ENCODE measurements at places on chromosomes 2 and 18.
A peak's percentile ranks its signal among the peaks of the same experiment; 100 is the strongest.

GRCh38 chr18:23568281-23569138 is 17.8 kb downstream of the NPC1 start:
- DNase-seq, result no peak

DNA sequence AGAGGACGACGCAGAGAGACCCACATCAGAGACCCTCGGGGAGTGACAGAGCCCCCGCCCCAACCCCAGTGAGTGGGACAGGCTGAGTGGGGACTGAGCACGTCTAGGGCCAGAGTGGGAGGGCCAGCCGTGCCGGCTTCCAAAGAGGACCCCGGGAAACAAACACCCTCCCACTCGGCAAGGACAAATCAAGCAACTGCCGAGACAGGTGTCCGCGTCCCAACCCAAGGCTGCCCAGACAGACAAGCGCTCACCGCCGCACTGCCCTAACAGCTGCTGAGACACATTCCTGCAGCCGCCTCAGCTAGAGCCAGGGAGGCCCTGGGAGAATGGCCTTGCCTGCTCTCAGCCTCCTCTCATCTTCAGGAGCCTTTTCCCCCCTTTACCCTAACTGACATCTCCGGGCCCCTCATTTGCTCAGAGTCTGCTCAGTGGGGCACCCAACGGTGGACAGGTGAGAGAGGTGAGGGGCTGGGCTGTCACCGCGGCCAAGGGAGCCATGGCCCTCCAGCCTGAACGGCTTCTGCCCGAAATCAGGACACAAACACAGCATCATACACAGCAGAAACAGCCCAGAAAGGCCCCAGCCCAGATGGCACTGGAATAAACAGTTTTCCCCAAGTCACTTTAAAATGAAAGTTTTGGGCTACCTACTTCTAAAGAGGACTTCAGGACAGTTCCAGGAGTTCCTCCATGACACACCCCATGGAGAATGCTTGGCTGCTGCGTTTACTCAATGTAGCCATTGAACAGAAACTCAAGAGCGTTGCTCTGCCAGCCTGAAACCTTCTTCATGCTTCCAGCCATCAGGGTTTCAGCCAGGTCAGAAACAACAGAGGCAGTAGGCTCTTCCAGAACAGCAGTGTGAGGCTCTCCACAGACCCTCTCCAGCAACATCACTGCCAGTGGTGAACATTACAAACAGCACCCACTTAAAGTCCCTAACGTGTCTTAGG is 23.6 kb downstream of the SLC66A2 start:
- no peak for DNase-seq

- no peak for DNase-seq
Measured at GRCh38 chr18:28884304-28884703, 707.4 kb upstream of the CDH2 start.

GRCh38 chr2:70141902-70142589 is 48.8 kb downstream of the C2orf42 start:
- peak; percentile 71 for DNase-seq

- DNase-seq, result no peak
Measured at GRCh38 chr2:71583876-71584275, 130.5 kb downstream of the DYSF start.

- DNase-seq, result peak; percentile 65
Measured at GRCh38 chr2:48600204-48600813, 17.3 kb upstream of the GTF2A1L start.

- DNase-seq, result no peak
Measured at GRCh38 chr18:37483221-37483971, 82.2 kb downstream of the CELF4 start.

- DNase-seq, result no peak
Measured at GRCh38 chr2:126512026-126512425, 143.9 kb upstream of the GYPC start.

DNA sequence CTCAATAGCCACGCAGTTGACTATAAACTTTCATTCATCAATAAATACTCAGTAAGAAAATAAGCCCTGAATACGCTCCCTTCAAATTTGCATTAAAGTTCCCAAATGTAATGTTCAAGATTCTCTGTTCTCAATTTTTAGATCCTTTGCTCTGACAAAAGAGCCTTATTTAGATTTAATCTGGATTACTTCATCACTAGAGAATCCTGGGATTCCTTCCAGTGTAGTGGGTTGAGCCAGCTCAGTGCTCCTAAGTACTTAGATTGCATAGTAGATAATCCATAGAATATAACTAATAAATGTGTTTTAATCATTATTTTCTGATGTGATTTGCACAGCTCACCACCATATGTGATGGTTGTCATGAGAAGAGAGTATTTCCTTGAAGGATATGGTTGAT is 1286.2 kb downstream of the SUCLG1 start:
- no peak for DNase-seq

GRCh38 chr2:221106241-221106640 is 465.9 kb downstream of the EPHA4 start:
- no peak for DNase-seq

- no peak for DNase-seq
Measured at GRCh38 chr2:201135386-201135785, 19.4 kb downstream of the CFLAR start.

DNA sequence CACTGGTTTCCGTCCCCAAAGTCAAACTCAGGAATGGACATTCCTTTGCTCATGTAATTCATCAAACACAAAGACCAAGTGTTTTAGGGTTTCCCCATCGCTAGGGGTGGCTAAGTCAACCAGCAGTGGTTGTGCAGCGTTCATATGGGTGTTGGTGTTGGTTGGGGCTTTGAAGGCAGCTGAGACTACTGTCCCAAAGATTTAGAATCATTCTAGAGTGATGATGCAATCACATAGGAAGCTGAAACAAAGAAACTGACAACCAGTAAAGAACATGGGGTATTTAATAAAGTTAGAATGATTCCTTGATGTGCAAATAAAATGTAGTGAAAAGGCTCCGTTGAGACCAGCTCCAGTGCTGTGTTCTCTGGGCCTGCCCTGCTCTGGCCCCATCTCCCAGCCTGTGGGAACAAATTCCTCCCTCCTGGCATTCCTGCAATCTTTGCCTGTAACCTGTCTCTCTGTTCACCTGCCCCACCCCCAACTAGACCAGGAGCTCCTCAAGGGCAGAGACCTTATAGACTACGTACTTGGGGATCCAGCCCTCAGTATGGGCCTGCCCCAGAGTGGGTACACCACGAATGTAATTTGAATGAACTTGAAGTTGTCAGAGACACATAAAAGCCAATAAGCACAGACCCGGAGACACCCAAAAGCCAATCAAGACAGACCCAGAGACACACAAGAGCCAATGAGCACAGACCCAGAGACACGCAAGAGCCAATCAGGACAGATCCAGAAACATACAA is 191.7 kb upstream of the TWIST2 start:
- DNase-seq, result no peak

DNA sequence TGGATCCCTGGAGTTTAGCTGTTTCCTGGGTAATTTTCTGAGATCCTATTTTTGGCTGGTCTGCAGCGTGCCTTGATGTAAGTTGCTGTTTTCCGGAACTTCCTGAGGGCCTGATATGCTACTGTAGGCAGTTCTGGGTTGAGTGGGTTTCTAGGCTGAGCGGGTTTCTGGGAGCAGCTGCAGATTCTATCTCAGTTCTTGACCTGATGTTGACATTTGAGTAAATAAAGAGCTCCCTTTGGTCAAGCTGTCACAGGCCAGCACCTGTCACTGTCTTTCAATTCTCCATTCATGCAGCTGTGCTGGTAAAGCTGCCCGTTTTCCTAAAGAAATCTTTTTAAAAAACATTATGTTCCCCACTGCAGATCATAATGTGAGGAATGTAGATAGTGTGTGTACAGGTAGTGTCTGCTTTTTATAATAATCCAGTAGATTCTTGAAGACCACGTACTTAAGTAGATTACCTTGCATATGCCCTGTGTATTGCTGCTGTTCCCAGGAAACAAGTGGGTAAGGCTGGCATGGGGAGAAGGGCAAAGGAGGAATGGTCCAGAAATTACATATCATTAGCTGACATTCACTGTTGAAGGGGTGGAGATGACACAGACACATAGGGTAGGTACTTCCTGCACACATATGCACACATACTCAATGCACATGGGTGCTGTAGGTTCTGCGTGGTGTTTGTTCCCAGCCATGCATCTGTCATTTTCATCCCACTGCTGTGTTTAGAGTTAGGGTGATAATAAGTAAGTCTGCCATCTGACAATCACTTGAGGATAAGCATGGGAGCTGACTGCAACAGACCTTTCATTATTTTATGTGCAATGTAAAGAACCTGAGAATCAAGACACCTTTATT is 25.9 kb downstream of the CD28 start:
- no peak for DNase-seq

DNA sequence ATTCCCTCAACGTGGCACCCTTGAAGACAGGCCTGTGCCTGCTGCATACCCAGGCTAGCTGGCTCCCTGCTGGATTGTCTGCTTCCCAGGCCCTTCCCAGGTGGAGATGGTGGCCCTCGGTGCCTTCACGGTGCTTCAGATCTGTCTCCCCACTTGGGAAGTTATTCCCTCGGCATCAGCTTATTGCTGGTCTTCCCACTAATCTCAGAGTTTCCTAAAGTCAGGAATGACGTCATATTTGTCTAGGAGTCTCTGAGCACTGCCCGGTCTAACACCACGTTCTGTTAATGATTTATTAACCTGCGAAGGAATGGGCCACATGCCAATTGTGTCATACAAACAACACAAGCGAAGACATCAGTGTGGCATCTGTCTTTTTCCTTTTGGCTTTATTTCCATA is 269.8 kb upstream of the ID2 start:
- DNase-seq, result no peak

- DNase-seq, result no peak
Measured at GRCh38 chr2:26555246-26556133, 77.6 kb upstream of the OTOF start.

DNA sequence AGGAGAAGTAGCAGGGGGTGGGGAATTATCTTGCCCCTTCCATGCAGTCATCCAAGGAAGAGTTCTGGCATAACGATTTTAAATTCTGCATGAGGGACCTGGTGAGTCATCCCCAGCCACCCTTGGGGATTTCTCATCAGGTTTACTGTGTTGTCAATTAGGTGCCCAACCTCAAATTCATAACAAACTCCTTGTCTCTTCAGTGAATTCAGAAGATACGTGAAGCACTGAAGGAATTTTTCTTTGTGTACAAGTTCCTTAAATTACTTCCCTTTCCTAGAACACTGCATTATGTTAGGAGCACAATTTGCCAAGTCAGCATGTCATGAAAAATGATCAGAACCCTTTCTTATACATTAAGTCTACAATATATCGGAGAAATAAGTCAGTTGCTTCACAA is 70.8 kb upstream of the NOSTRIN start:
- no peak for DNase-seq

DNA sequence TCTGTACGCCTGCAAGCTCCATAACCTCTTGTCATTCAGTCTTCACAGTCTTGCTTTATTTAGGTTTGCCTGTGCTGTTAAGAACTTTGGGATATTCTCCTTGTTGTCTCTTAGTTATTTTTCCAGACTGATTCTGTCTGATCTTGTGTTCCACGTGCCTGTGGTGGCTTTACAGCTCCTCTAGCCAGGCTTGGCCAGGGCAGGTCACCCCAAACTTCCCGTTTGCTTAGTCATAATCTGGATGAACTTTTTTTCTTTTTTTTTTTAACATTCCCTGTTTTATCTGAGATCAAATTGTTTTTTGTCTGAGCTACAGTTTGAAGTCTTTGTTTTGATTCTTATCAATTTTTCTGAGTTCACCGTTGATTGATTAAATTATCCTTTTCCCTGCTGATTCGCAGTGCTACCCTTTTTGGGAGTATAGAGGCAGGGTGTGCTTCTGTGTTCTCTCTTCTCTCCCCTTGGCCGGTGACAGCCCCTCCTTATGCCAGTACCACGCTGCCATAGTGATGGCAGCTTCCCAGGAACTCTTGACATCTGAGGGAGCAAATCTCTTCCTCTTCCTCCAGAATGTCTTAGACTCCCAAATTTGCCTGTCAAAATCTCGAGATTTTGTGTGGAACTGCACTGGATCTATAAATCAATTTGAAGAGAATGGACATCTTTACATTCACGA is 2.5 kb downstream of the SP100 start:
- no peak for DNase-seq

GRCh38 chr18:6994056-6994770 is 123.4 kb downstream of the LAMA1 start:
- no peak for DNase-seq

GRCh38 chr18:62521593-62521992 is 1.2 kb upstream of the ZCCHC2 start:
- no peak for DNase-seq

- no peak for DNase-seq
Measured at GRCh38 chr2:88865801-88866371, 174.4 kb downstream of the RPIA start.

GRCh38 chr2:62144689-62145477 is 51.0 kb upstream of the B3GNT2 start:
- no peak for DNase-seq

- no peak for DNase-seq
Measured at GRCh38 chr2:241835611-241836010, 23.1 kb downstream of the PDCD1 start.

GRCh38 chr2:190659553-190659952 is 10.7 kb downstream of the NAB1 start:
- no peak for DNase-seq

- no peak for DNase-seq
Measured at GRCh38 chr2:190413421-190413820, 5.3 kb downstream of the MFSD6 start.

DNA sequence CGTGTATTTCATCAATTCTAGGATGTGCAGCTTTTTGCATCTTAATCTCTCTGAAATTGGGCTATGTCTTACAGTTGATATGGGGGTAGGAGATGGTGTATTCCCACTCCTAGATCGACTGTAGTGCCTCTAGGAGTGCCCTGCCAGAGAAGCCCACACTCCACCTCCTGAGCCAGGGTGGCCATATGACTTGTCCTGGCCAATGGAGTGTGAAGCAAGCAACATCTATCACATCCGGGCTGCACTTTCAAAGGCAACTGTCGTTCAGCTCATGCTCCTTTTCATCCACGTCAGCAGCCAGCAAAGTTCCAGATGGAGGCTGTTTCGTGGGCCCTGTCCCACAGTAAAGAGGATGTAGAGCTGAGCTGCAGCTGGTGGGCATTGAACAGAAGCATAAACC is 149.4 kb upstream of the SLC1A4 start:
- no peak for DNase-seq

- no peak for DNase-seq
Measured at GRCh38 chr2:123127236-123127635, 897.9 kb upstream of the CNTNAP5 start.

GRCh38 chr2:240127191-240127750 is 8.8 kb downstream of the COPS9 start:
- DNase-seq, result no peak

GRCh38 chr2:143974262-143974661 is 545.7 kb downstream of the ZEB2 start:
- DNase-seq, result no peak

- DNase-seq, result peak; percentile 63
Measured at GRCh38 chr2:111900859-111901258, 2.5 kb downstream of the MERTK start.

GRCh38 chr2:61266632-61267505 is 104.9 kb downstream of the C2orf74 start:
- DNase-seq, result no peak

- DNase-seq, result no peak
Measured at GRCh38 chr2:66559672-66560071, 124.7 kb downstream of the MEIS1 start.

DNA sequence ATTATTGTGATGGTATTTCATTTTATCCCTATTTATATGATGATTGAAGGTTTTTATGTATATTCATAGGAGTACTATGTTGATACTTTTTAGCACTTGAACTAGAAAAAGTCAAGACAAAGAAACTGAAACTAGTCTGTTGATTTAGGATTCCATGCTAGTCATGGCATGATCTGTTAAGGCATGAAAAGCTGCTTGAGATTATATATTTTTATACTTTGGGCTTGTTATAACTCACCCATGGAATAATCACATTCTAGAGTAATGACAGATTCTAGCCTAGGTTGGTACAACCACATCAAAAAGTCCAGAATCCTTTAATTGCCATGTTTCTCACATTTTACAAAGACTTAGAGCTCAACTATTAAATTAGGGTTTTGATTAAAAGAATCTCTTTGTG is 472.6 kb upstream of the CELF4 start:
- DNase-seq, result no peak

All from DMS79 treated with DMSO at 0.1 percent for 48 hours (cell line).